SK-MEL-5 (cell line): ENCODE measurements at places on chromosomes 12 and 14. TPM values are rescaled to one million over a fixed set of nuclear protein-coding genes. Genes with fewer than 3 reads are reported as not detected.

- no peak for DNase-seq
These were observed 51.9 kb downstream of the TESPA1 start for GRCh38 chr12:54932691-54933090.

DNA sequence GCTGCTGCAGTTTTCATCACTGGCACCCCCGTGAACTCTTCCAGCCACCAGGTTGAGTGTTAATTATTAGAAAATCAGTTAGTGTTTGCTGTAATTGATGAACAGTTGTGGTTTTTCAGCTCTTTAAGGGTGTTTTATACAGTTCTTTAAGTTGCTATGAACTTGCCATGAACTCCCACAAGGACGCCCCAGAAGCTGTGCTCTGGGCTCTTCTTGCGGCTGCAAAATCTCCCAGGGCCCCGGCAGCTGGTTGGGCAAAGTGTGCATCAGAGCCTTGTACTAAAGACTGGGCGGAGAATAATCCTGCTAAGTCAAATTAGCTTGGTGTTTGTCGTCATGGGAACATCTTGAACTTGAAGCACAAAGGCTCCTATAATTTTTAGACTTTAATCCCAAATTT, 82.2 kb downstream of the EML1 start:
- no peak for DNase-seq

- DNase-seq = no peak
These were observed 20.0 kb downstream of the BEGAIN start for GRCh38 chr14:100567009-100567876.

- DNase-seq = no peak
These were observed 26.1 kb downstream of the KMT5A start for GRCh38 chr12:123410041-123410412.

- peak; percentile 45 for DNase-seq
These were observed 20.6 kb downstream of the RDH12 start for GRCh38 chr14:67722293-67722692.

- DNase-seq = no peak
These were observed 6.7 kb downstream of the HOXC5 start for GRCh38 chr12:54039417-54040147.

DNA sequence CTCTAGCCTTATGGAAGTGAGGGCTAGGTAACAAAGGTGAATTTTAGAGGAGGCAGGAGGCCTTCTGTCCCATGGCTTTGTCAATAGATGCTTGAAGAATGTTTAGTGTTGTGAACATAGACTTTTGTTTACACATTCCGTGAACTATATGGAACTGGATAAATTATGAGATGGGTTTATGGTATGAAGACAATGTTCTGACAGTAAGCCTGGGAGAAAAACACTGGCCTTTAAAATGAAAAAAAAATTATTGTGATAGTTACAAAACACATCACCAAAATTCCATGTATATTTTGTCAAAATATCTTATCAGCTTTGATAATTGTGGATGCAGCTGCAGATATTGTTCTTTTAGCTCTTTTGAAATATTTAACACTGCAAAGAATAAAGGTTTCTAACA, 251.5 kb upstream of the DCN start:
- DNase-seq = no peak

DNA sequence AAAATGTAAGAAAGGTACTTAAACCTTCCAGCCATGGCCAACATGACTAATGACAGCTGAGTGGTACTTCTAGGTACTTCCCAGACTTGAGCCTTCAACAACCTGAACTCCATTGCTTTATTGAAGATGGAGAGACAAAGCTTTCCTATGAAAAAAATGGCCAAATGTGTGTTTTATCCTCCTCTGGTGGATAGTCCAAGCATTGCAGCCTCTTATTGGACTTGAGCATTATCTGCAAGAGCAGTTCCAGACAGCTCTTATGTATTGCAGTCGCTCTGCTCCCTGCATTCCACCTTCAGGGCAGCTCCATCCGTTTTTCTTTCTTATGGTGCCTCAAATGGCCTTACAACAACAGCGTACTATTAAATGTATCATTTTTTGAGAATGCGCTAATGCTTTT, 588.2 kb downstream of the NRXN3 start:
- peak; percentile 80 for DNase-seq

Gene SERPINA9
- total RNA-seq = not detected in 2 replicates

Gene KCNK10
- total RNA-seq = 0.69 and 1.9 TPM in 2 replicates

Gene AKAP5
- 0.13 and 0.16 TPM in 2 replicates for total RNA-seq

Gene CCDC59
- 59.5 and 60.1 TPM in 2 replicates for total RNA-seq
